CD4-positive, alpha-beta T cell treated with Interleukin-15 for 1 hour (primary cell): ENCODE measurements at places on chromosomes 7 and 10.

DNA sequence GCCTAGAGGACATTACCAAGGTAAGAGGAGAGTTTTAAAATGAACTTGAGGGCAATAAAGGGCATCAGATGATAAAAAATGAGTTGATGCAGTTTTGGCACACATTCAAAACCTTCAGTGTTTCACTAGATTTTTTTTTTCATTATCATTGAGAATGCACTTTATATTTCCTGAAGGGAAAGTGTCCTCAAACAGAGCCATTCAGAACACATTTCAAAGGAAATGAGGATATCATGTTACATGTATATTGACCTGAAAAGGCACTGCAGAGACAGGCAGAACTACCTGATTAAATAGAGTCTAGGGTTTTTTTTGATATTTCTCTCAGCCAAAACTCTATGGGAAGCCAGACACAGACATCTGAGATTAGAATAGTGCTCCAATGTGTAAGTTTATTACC lies 454.0 kb downstream of the NEBL start:
- no peak for DNase-seq

DNA sequence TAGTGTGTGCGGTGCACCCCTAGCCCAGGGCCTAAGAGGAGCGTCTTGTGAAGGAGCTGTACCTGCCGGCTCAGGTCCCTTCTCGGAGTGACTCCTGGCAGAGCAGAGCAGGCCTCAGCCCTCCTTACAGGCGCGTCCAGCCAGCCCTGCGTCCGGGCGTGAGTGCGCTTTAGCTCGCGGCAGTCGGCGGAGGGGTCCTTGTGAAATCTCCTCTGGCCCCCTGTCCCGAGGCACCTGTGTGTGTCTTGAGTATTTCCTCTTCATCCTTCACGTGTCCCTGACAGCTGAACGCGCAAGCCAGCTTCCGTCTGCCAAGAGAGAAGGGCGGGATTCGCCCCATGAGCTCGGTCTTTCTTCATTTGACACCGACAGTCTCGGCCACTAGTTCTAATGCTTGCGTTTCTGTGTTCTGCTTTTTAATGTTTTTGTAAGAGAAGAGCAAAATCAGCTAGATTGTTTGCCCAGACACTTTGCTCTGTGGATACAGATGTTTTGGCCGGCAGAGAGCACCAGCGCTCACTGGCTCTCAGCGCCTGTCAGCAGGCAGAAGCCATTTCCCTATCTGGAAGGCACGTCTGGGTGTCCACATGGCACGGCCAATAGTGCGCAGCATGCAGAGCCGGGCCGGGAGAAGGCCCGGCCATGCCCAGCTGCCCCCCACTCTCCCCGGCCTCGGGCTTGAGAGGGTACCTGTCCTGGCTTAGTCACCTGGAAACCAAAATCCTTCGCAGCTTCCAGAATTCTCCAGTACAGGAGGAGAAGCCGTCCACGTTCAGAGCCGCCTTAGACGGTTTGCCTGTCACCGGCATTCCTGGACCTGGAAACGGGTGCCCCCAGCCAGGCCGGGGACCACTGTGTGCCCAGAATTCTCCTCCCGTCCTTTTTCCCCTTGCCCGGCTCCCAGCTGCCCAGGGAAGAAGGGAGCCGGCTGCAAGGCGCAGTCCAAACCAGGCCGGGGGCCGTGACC lies 7.0 kb downstream of the GET4 start:
- no peak for DNase-seq

GRCh38 chr7:132141109-132141508 lies 435.2 kb downstream of the PLXNA4 start:
- no peak for DNase-seq

- DNase-seq: no peak
These were observed at the start of gene MARVELD1 for GRCh38 chr10:97713339-97713825. MARVELD1 (plus strand) TSS chr10:97713730; CDS start chr10:97713877, 147 bp downstream.

DNA sequence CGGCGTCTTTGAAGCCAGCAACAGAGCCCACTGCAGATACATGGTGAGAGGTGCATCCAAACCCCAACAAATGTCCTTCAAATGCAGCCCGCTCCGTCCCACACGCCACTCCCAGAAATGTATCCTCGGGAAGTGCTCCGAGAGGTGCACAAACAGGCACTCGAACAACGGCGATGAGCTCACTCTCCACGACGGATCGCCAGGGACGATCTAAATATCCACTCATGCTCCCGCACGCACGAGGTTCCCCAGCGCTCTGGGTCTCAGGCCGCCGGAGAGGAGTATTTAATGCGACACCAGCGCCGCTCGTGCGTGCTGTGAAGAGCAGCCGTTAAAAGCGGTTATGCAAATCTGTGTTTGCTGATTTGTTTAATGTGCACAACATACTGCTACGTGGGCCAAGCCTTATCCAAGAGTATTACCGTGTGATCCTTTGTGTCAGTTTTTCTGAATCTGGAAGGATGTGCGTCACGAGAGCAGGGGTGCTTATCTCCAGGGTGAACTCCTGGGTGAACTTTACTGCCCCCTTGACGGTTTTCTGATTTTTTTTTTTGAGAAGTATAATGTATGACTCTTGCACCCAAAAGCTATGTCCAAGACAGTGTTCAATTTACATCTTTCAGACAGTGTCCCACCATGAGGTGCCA lies 48.5 kb upstream of the PPP2R2D start:
- no peak for DNase-seq

DNA sequence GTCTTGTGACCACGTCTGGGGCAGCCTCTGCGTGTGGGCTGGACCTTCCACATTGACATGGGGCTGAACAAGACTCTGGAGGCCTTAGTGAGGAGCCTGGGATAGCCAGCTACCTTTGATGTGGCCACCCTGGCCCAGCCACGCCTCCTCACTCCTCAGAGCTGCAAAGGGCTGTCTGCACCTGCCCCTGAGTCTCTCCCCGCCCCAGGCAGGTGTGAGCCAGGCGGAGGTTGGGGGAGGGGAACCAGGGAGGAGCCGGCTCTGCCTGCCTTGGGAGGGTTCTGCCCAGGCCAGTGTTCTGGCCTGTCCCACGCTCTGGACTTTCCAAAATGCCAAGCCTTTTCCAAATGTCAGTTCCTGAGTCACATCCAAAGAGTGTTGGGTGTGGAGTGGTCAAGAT lies 72.2 kb downstream of the GTF2IRD1 start:
- no peak for DNase-seq

DNA sequence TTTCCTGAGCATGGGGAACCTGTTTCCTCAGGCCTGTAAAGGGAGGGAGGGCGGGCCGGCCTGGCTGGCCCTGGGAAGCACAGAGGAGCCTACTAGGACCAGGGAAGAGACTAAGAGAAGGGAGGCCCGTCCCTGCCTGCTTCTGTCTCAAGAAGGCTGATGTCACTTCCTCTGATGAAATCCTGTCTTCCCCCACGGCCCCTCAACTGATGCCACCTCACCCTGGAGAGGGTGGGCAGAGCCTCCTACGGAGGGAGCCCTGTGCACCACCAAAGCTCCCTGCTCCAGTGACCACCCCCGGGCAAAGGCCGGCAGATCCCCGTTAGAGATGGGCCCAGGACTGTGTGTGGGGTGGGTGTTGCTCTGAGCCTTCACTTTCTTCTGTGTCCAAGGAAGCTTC lies 1.0 kb upstream of the PILRA start:
- DNase-seq: peak; percentile 78
